Fibroblast of skin of abdomen (primary cell): ENCODE measurements at places on chromosomes 16 and 17.
A peak's percentile ranks its signal among the peaks of the same experiment; 100 is the strongest.

GRCh38 chr16:8644211-8645140 is 23.0 kb downstream of the METTL22 start:
- DNase-seq, result no peak

DNA sequence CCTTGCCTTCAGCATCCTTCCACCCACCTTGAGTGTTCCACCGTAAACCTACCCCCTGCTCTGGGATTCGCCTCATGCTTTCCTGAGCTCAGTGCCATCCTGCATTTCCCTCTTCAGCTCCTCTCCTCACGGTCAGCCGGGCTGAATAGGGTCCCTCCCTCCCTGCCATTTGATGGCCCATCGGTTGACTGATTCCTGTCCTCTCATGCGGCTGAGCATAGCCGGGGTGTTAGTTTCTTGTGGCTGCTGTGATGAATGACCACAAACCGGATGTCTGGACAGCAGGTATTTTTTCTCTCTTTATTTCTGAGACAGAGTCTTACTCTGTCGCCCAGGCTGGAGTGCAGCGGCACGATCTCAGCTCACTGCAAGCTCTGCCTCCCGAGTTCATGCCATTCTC is 44.1 kb upstream of the MGAT5B start:
- DNase-seq, result no peak

DNA sequence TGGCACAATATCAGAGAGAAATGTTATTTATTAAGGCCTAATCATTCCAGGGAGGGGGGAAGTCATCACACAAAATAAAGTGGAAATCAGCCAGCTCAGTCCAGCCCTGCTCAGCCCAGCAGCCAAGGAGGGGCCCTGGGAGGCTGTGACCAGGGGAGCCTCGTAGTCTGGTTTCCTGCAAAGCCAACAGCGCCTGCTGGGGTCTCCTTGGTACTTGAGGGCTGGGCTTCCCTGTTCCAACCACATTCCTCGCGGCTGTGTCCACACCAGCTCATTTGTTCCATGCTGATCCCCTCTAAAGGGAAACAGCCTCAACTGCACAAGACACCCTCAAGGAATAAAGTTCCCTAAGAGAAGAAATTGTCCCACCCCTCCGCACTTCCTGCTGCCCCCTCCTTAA is 154.0 kb downstream of the TMEM132E start:
- no peak for DNase-seq

DNA sequence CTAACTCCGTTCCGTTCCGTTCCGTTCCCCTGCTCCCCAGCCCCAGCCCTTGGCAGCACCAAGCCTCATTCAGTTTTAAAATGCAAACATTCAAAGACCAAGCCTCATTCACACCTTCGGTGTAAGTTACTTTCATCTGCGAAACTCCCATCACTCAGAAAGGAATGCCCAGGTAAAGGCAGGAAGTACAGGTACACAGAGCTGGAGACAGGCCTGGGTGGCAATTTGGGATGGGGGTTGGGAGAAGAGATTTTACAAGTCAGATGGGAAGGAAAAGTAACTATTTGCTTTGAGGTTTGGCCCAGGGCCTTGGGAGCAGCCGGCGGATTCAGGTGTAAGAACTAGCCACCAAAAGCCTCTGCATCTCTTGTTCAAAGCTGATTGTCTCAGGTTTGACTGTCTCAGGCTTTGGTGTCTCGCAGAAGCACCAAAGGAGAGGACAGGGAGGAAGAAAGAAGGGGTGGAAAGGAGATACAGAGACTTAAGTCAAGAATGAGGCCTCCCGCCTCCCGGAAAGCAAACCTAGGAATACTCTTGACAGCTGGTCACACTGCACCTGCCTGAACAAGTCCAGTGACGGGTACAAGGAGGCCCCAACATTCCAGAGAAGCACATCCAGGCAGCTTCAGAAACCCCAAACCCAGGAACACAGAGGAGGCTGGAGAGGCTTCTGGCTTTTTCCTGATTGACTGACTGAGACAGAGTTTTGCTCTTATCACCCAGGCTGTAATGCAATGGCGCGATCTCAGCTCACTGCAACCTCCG is 54.7 kb downstream of the NXN start:
- DNase-seq, result no peak

DNA sequence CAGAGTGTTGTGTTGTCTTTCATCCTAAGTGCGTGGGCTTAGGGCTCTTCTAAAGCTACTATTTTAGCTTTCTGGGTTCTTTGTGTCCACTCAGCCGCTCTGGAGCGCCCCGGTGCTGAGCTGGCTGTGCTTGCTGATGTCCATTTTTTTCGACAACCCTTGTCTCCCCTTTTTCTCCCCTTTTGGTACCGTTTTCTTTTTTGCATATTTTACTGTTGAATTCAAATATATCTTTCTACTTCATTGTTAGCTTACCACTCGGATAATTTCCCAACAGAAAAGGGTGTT is 1.2 kb downstream of the SRRM2 start:
- no peak for DNase-seq

DNA sequence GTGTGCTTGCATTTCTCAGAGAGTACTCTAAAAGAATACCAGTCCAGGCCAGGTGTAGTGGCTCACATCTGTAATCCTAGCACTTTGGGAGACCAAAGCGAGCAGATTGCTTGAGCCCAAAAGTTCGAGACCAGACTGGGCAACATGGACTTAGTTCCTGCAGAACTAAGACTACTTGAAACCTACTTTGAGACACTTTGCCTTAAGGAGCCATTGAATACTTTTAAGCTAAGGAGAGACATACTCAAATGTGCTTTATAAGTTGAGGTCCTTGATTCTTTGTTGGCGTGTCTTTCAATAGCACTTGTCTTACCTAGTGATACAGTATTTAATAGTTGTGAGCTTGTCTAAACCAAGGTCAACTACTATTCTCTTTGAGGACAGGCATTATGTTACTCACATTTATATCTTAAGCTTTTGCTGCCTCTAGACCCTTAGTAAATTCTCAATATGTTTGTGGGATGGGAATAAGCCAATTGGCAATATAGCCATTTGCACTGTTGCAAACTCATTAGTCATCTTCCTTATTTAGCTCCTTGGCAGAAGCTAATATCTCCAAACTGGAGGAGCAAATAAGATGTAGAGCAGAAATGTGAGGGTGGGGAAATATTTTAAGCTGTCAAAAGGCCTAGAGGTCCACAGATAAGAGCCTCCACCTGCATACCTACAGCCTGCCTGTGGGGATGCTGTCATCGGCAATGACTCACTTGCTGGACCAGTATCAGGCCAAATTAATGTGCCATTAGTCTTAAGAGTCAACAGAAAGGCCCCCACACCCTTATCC is 16.3 kb downstream of the SCPEP1 start:
- DNase-seq, result peak; percentile 33

- no peak for DNase-seq
These were observed 127.9 kb upstream of the MON1B start for GRCh38 chr16:77062878-77063675.

DNA sequence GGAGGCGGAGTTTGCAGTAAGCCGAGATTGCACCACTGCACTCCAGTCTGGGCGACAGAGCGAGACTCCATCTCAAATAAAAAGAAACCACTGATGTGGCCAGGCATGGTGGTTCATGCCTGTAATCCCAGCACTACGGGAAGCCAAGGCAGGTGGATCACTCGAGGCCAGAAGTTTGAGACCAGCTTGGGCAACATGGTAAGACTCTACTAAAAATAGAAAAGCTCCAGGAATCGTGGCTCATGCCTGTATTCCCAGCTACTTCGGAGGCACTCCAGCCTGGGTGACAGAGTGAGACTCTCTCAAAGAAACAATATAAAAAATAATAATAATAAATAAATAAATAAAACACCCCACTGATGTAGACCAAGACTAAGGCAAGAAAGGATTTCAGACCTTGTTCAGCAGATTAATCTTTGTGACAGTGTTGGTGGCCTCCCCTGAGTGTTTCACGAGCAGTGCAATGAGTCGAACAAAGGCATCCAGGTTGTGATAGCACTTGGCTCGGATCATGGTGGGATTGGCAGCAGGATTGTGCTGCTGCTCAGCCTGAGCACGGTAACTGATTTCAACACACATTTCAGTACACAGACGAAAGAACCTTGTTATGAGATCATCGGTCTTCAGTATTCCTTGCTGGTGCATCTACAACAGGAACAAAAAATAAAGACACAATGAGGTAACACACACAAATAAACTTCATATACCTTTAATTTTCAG is 18.6 kb downstream of the SETD6 start:
- DNase-seq, result no peak

DNA sequence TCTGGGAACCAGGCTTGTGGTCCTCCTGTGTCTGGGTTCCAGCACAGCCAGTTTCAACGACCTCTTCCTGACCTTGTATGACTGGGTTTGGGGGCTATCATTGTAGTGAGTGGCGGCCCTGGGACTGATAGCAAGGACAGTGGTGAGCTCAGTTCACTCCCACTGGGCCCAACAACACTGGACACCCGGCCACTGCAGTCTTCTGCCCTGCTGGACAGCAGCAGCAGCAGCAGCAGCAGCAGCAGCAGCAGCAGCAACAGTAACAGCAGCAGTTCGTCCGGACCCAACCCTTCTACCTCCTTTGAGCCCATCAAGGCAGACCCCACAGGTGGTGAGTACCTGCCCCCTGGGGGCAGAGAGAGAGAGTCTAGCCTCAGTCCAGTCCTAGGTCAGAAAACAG is 3.3 kb upstream of the ELMO3 start:
- no peak for DNase-seq
